ENCODE measurements at places on chromosomes 5 and 9. TPM values are rescaled to one million over a fixed set of nuclear protein-coding genes. Genes with fewer than 3 reads are reported as not detected.

DNA sequence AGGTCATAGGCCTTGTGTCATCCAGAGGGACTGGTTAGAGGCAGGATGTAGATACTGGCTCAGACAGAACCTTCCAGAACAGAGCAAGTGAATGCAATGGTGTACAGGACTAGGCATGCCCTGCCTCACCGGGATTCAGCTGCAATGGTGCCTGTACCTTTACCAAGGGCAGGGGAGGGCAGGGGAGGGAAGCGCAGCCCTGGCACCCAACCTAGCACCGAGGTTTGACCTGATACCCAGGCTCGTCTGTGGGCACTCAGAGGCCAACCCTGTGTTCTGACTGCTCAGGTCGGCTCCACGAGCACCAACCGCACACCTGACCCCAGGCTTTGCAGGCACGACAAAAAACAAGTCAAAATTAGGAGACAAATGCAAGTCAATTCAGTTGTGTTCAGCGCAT, 47.3 kb upstream of the GFPT2 start:
- no peak for DNase-seq
- H3K27me3 ChIP-seq: no peaks in the 10 kb centered on the region
- H3K36me3 ChIP-seq: no peaks in the 10 kb centered on the region
- no peak overlapping the region for H3K27ac ChIP-seq
- no peaks in the 10 kb centered on the region for H3K4me1 ChIP-seq

- no peak overlapping the region for H3K4me3 ChIP-seq
- H3K36me3 ChIP-seq: no peaks in the 10 kb centered on the region
- H3K27ac ChIP-seq: no peak overlapping the region
- no peak for DNase-seq
- H3K27me3 ChIP-seq: no peaks in the 10 kb centered on the region
Measured at GRCh38 chr9:16304301-16304700, 566.2 kb downstream of the BNC2 start.

The RACK1 gene
- 1,252 TPM for total RNA-seq

DNA sequence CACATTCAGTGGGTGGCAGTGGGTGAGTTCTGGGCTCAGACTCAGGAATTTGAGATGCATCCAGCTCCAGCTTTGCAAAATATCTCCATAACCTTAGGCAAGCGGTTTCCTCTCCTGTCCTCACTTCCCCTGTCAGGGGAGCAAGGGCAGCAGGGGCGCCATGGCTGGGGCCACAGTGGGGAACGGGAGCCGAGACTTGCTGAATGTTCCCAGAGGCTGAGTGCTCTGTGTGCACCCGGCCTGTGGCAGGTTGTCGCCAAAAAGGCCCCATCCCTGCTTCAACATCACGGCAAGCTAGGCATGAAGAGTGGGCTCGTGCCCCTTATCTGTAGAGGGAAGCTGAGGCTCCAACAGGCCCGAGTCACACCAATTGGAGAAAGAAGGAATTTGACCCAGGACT, 268.8 kb downstream of the NSG2 start:
- no peaks in the 10 kb centered on the region for H3K36me3 ChIP-seq
- no peak for DNase-seq
- H3K4me1 ChIP-seq: no peaks in the 10 kb centered on the region

DNA sequence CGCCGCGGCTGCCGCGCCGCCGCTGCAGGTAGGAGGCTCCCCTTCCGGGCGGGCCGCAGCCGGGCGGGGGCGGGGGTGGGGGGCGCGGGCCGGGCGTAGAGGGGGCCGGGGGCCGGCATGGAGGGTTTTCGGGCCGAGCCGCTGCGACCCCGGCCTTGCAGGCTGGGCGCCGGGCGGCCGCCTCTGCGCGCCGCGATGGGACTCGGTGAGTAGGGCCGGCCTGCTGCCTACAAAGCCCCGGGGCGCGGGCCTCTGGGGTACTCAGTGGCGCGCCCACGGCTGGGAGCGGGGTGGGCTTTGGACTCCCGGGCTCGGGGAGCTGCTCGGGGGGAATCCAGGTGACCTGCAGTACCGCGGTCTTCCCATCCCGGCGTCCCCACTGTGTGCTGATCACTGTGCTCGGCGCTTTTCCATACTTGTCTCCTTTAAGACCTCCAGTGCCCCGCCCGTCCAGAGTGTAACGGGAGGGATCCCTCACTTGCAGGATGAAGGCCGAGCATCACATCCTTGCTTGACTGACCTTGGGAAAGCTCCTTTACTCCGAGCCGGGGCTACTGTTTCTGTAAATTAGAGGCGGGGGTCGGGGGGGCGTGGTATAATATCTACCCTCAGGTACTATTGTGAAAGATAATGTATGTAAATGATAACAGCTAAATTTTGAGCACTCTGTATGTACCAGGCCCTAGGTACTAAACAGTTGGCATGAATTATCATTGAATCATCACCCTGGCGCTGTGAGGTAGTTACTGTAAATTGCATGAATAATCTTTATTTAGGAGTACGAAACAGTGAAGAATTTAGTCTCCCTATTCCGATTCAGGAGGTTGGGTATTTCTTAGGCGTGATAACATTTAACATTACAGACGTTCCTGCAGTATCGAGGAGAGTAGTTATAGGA, 672 bp downstream of the MSANTD3 start:
- peak; percentile 62 for DNase-seq
- peak overlapping the region; percentile 85 for H3K27ac ChIP-seq
- peak overlapping the region; percentile 74 for H3K4me3 ChIP-seq
- no peaks in the 10 kb centered on the region for H3K36me3 ChIP-seq
- H3K4me1 ChIP-seq: peaks cover 5% of the 10 kb centered on the region

DNA sequence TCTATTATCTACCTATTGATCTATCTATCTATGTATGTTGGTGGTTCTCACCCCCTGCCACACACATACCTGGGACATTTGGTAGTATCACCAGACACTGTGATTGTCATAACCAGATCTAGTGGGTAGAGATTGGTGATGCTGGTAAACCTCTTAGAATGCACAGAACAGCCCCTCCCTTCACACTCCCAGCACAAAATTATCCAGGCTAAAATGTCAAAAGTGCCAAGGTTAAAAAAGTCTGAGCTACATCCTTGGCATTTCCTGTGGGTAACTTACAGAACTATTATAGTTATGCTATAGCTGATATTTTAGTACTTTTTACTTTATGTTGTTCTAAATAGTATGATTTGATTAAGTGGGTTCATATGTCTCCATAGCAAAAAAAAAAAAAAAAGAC, 151.0 kb downstream of the FER start:
- H3K27ac ChIP-seq: no peak overlapping the region
- H3K4me1 ChIP-seq: no peaks in the 10 kb centered on the region
- no peaks in the 10 kb centered on the region for H3K27me3 ChIP-seq
- no peak overlapping the region for H3K4me3 ChIP-seq

DNA sequence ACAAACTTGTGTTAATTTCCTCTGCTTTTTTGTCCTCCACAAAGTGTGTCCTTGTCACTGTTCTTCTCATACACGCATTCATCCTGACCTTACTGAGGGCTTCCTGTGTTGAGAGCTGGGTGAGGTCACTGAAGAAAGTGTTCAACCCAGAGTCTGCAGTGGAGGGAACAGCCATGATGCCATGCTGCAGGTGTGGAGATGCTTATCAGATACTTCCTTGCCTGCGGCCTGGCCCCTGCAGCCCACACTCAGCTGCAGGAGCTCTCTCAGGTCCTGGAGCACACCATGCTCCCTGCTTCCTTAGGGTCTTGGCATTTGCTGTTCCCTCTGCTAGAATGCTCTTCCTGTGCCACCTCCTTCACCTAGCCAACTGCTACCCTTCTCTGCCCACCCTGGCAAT, 108.1 kb upstream of the SPRY4 start:
- no peaks in the 10 kb centered on the region for H3K36me3 ChIP-seq
- no peak overlapping the region for H3K4me3 ChIP-seq
- H3K27me3 ChIP-seq: no peaks in the 10 kb centered on the region
- no peak for DNase-seq

GRCh38 chr9:100452894-100453293, 20.1 kb upstream of the TMEFF1 start:
- no peak overlapping the region for H3K27ac ChIP-seq
- no peaks in the 10 kb centered on the region for H3K27me3 ChIP-seq
- no peak for DNase-seq
- H3K4me3 ChIP-seq: no peak overlapping the region

Measured in colonic mucosa (tissue), 4 donors.